ENCODE measurements at places on chromosomes 3 and 15. TPM values are rescaled to one million over a fixed set of nuclear protein-coding genes. Genes with fewer than 3 reads are reported as not detected.

- no peak for DNase-seq
Measured at GRCh38 chr15:39979606-39980005, 45.7 kb downstream of the EIF2AK4 start.

- DNase-seq, result no peak
Measured at GRCh38 chr3:80366808-80367548, 599.2 kb upstream of the ROBO1 start.

DNA sequence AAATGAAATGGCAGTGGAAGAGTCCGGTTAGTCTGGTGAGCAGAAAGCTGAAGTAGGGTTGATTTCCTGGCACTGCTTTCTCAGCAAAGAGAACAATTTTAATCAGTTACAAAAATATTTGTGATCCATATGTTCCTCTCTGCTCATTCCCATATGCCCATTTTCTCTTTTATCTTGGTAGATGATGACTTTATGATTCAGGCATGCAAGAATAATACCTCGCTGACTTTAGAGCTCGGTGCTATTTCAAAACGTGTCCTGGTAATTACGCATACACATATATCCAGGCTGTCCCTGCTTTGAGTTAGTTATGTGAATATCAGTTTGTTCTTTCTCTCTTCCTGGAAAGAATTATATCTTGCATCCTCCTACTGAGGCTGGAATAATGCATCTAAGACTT is 38.5 kb downstream of the ARPP21 start:
- no peak for DNase-seq

PLCD1 gene
- total RNA-seq, result 9.6 TPM

GRCh38 chr3:95508124-95508523 is 1306.3 kb upstream of the EPHA6 start:
- DNase-seq, result no peak

- DNase-seq, result no peak
Measured at GRCh38 chr3:195003006-195003892, 267.7 kb downstream of the XXYLT1 start.

GRCh38 chr3:117587416-117587815 is 877.8 kb downstream of the TUSC7 start:
- no peak for DNase-seq

DNA sequence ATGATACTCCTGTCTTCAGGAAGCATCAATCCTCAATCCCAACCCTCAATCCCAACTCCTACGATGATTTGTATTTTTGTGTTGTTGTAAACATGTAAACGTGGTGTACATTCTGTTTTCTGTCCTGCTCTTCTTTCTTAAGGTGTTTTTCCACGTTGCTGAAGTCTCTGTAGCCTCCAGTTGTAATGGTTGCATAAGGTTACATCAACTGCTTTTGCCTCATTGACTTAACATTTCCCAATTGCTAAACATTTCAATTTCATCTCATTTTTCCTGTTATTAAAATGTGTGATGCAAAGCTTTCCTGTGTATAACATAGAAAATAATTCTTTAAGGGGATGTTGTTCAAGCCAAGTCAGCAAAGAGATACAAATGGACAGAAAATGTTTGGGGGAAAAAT is 33.4 kb downstream of the HRH1 start:
- no peak for DNase-seq

Measured in HT-29 (cell line).